RKO (cell line): ENCODE measurements at places on chromosomes 5 and 9.

DNA sequence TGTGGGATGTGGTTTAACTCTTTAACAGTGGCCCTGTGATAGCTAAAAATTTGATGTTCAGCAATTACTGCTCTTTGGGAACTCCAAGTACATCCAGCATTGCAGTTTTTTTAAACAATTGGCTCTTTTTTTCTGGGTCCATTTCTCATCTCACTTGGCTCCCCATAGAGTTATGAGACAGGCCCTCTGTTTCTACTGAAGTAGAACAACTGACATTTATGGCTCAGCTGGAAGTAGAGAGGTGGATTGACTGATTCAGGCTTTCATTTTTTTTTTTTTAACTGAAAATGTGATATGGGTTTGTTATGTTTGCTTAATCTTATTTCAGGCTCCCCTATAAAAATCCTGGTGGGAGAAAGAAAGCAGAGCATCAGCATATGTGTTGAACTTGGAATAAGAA, 96.6 kb upstream of the CD180 start:
- DNase-seq = no peak

DNA sequence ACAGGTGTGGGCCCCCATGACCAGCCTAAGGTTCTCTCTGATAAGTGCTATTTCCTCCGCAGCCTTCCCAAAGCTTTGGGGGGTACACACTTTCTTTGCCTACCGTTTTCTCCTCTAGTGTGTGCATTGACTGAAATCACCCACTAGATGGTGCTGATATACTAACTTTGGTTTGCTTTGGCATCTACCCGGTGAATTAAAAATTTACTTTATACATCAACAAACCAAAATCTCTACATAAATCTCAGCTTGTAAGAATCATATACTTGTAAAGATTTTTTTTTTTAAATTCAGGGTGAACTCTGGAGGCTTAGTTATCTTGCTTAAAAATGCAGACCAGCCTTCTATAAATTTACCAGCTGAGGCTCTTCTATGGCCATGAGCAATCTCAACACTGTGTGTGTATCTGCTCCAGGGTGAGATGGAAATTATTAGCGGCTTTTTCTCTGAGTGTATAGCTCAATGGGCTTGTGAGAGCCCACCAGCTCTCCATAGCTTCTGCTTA, 475.7 kb upstream of the TNC start:
- DNase-seq = peak; percentile 62

DNA sequence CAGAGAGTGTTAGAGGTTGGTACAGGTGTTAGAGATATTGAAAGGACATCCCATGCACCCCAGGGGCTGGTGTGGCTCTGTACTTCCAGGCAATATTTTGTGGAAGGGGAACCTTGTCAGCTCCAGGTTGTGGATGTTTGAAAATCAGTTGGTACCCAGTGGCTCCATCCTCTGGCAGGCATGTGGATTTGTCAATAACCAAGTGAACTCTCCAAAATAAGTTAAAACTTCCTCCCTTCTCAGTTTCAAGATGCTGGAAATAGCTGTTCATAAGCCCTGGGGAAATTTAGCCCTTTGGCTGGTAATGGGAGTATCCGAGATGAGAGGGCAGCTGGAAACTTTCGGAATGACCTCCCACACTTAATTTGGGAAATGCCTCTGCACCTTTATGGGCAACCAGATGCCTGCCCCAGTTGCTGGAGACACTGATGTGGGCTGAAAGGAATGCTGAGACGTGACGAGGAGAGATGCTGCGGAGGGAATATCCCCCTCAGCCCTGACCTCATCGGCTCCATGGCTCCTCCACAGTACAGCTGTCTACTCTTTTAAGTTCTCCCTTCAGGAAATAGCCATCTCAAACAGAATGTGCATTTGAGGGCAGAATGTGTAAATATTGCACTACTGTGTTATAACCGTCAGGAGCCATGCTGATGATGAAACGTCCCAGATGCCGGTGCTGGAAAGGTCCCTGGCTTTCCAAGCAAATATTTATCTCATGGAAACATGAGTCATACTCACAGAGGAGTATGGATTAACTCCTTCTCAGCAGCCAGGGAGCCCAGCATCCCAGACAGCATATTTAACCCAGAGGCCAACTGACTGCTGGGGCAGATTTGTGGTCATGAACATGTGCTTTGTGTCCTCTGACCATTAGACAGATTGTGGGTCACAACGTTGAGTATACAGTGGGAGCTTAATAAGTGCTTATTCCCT, 29.5 kb downstream of the TGFBI start:
- peak; percentile 32 for DNase-seq

DNA sequence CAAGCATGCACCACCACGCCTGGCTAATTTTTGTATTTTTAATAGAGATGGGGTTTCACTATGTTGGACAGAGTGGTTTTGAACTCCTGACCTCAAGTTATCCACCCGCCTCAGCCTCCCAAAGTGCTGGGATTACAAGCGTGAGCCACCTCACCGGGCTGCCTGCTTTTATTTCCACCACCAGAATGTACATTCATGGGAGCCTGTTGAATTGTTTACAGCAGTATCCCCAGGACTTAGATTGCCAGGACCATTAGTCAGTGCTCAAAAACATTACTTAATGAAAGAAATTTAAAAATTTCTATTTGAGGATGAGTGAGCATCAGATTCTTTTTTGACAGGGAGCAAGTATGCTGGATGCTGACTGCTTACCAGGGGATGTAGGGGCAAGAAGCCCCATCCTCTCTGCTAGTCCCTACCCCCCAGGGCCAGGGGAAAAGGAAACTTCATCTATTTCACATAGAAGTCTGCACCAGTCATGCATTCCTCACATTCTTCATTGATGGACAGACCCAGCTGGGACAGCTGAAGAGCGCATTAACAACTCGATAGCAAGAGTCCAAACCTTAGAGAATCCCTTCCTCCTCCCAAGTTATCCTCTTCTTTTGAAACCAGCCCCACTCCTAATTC, 10.3 kb upstream of the RGMB start:
- peak; percentile 79 for DNase-seq

DNA sequence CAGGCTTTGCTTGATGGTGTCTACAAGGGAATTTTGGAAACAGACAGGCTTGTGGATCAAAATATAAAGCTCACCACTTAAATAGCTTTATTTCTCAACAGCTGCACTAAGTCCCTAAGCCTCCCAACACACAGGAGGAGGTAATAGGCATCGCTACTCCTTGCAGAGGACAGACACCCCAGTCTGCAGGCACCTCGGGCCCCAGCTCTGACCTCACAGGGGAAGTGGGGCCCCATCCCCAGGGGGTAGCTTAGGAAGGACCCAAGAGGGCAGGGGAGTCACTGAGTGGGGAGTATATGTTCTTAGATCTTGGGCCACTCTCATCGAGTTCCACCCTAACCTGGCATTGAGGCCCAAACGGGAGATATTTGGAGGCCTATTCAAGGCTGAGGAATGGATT, 66.7 kb upstream of the XPA start:
- DNase-seq = no peak

- no peak for DNase-seq
Observed at GRCh38 chr9:107673861-107674720, 184.5 kb upstream of the KLF4 start.

- no peak for DNase-seq
Observed at GRCh38 chr5:2262620-2263019, 379.9 kb upstream of the IRX4 start.

DNA sequence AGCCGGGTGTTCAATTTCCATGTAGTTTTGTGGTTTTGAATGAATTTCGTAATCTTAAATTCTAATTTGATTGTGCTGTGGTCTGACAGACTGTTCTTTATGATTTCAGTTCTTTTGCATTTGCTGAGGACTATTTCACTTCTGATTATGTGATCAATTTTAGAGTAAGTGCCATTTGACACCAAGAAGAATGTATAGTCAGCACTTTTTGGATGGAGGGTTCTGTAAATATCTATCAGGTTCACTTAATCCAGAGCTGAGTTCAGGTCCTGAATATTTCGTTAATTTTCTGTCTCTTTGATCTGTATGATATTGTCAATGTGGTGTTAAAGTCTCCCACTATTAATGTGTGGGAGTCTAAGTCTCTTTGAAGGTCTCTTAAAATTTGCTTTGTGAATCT, 944.9 kb downstream of the TLE4 start:
- DNase-seq = no peak

DNA sequence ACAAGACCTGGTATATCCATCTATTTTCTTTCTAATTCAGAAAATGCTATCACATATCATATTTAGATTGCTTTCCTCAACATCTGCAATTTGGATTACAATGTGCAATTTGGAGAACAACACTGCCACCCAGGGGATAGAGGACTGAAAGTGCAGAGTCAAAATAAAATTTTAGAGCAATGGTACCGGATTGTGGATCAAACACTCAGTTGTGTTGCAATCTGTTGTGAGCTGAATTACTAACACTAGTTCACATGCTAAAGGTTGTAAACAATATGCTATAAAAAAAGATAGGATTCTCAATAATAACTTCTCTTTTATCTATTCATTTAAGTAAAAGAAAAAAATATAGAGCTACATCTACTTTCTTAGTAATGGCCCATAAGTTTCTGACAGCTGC, 11.9 kb upstream of the SRFBP1 start:
- DNase-seq = peak; percentile 78

DNA sequence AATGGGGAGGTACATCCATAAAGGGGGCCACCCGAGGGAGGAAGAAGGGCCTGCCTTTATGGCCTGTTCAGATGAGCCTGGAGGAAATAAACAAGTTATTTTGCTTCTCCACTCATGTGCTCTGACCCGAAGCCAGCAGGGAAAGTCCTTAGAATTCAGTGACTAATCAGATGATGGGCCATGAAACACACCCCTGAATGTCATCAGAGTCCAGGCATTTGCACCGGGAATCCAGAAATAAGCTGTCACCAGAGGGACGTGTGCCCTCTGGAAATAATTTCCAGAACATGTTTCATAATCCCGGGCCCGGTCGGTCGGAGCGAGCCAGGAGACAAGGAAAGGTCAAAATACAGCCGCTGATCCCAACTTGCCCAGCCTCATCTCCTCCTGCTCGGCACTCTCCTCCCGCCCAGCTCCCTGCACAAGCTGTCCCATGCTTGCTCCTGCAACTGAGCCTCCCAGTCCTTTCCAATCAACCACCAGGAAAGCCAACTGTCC, 73.6 kb upstream of the ZNF622 start:
- peak; percentile 67 for DNase-seq

GRCh38 chr5:80255431-80255810, 427 bp downstream of the SERINC5 start:
- DNase-seq = peak; percentile 65

GRCh38 chr5:14715481-14715880, 51.0 kb downstream of the OTULIN start:
- DNase-seq = no peak

DNA sequence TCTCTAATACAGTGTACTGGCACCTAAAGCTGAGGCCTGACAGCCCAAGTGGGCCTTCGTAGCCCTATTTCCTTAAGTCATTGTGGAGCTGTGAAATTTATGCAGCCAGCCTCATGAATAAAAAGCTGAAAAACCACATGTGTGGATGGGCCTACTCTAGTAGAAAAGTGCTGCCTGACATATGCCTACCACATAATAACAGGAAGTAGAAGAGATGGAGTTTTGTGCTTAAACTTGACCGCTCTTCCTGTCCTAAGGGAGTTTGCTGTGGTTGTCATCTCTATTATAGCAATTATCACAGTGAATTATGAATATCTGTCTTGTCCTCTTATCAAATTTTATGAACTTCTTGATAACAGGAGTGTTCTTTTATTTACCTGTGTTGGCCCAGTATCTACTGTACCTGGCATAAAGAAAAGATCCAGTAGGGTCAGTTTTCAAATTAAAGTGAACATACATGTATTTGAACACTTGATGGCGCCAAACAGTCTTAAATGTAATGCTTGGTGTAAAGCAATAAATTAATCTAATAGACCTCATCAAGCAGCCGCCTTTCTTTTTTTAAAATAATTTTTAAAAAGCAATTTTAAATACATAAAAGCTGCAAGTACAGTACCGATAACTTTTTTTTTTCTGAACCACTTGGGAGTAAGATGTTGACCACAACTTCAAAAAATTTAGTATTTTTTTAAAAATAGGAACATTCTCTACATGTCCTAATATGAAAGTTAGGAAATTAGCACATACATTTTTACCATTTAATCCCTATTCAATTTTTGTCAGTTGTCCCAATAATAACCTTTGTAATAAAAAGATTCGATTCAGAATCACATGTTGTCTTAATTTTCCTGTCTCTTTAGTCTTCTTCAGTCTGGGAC, 51.0 kb downstream of the FKTN start:
- DNase-seq = peak; percentile 83

DNA sequence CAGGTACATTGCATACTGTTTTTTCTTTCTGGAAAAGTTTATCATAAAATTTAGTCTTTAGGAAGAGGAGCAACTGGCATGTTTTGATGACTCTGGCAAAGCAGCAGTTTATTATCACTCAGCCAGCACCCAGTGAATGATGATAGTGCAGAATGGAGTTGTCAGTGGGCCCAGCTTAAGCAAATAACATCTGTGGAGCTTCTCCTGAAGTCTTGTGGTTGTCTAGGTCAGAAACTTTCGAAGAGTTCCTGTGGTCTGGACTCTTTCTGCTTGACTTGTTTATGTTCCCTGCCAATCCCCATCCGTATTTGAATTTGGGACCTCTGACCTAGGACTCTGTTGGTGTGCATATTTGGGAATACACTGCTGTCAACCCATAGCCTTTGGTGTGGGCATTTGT, 38.1 kb upstream of the C5orf47 start:
- no peak for DNase-seq

- no peak for DNase-seq
Observed at GRCh38 chr5:116231288-116231687, 146.5 kb downstream of the COMMD10 start.

GRCh38 chr9:126337729-126338372, 11.2 kb downstream of the MVB12B start:
- DNase-seq = no peak

DNA sequence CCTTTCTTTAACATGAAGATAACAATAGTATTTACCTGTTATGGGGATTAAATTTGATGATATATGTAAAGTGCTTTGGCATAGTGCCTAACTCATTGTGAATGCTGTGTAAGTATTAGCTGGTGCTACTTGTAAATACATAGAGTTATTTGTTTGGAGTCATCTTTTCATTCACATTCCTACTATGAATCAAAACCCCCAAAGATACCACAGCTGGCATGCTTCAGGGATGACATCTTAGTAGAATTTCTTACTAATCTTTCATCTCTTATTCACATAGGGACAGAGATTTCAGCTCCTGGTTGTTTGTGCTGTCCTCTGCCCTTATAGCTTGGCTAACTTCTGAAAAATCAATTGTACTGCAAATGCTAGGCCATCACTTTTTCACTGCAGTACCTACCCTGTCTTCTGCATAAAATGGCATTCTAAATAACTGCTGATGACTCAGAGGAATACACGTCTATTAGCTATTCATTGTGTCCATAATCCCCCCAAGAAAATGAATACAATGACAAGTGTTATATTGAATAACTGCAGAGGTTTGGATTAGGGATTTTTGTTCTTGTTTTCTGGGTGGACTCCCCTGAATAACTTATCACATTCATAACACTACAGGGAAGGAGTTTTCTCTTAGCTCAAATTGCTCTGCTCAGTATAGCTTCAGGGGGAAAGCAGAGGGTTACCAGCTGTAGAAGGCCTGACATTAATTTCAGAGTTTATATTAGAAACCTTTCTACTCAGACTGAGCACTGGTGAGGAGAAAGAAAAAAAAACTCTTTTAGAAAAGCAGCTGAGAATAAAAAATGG, 192.2 kb upstream of the C9orf72 start:
- no peak for DNase-seq

- no peak for DNase-seq
Observed at GRCh38 chr9:123435471-123435870, 79.5 kb downstream of the CRB2 start.

GRCh38 chr9:136614967-136615623, 47.6 kb upstream of the EGFL7 start:
- DNase-seq = no peak
